Tongue (tissue), 3 donors: ENCODE measurements at places on chromosomes 11 and 22. TPM values are rescaled to one million over a fixed set of nuclear protein-coding genes. Genes with fewer than 3 reads are reported as not detected.

PDHX gene
- 35.5 TPM for total RNA-seq

GLB1L3 gene
- total RNA-seq, result not detected

MUC2 gene
- total RNA-seq, result 1.8 TPM

SNX32 gene
- 0.10 TPM for total RNA-seq

SCGB2A2 gene
- total RNA-seq, result not detected

CYB5R2 gene
- 4.9 TPM for total RNA-seq

FZD4 gene
- 59.5 TPM for total RNA-seq
